SK-MEL-5 (cell line): ENCODE measurements at places on chromosomes 6 and 20. TPM values are rescaled to one million over a fixed set of nuclear protein-coding genes. Genes with fewer than 3 reads are reported as not detected.
A peak's percentile ranks its signal among the peaks of the same experiment; 100 is the strongest.

GRCh38 chr6:119626884-119627619 lies 277.5 kb upstream of the MAN1A1 start:
- DNase-seq, result no peak

DNA sequence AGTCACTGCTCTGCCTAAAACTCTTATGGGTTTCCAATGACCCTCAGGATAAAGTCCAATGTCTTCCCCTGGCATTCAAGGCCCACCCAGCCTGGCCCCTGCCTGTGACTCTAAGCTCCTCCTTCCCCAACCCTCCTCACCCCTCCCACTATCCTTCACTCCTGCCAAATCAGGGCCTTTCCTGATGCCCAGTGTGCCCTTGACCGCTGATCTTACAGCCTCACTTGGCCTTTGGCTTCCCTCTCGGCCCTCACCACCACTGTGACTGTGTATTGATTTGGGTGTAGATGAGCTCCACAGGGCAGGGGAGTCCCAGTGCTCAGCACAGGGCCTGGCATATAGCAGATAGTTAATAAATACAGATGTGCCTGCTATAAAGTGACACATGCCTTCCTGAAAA lies 115.7 kb downstream of the TOX2 start:
- DNase-seq, result no peak

GRCh38 chr20:45306431-45306982 lies at the start of gene RBPJL:
Gene RBPJL, plus strand, starts transcription at chr20:45306840. Its CDS starts 83 bp downstream, at chr20:45306923.
- no peak for DNase-seq

DNA sequence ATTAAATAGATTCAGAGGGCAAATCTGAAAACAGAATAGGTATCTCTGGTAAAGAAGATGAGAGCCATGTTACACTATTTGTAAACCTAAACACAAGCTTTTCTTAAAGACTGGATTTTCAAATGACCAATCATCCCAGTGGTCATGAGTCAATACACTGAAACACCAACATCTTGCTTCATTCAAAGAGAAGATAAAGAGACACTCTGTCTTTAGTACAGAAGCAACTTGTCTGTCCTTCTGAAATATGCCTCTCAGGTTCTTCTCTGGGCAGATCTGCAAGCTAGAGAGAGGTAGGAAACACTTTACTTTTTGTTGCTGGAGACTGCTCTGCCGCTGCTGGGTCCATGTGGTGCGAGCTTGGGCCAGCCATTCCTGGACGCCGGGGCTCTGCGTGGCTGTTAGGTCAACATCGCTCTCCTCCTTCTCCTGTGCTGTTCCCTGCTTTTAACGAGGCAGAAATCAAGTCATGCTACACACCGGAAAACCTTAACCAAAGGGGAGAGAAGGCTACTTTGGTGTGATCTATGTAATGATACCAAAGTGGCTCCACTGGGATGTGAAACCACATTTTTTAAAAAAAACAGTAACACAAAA lies 368.2 kb downstream of the SYNE1 start:
- peak; percentile 85 for DNase-seq

- DNase-seq, result no peak
Observed at GRCh38 chr6:16437984-16438383, 199.6 kb downstream of the GMPR start.

DNA sequence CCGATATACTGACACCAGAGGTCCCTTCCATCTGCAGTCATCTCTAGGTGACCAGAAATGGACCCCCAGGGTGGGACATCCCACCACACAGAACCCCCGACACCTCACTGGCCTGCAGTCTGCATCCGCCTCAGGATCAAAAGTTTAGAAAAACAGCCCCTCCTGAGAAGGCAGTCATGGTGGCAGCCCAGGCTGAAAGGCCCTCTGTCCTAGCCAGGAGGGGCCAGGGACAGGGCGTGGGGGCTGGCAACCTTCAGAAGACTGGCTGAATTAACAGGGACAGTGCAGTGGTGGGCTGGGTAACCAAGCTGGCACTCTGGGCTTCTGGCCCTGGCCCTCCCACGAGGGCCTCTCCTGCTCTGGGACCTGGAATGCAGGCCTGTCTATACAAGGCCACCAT lies 34.3 kb upstream of the MDFI start:
- DNase-seq, result no peak

- no peak for DNase-seq
Observed at GRCh38 chr20:19024296-19025035, 188.0 kb upstream of the SLC24A3 start.

Gene CD93
- total RNA-seq, result not detected in 2 replicates

DNA sequence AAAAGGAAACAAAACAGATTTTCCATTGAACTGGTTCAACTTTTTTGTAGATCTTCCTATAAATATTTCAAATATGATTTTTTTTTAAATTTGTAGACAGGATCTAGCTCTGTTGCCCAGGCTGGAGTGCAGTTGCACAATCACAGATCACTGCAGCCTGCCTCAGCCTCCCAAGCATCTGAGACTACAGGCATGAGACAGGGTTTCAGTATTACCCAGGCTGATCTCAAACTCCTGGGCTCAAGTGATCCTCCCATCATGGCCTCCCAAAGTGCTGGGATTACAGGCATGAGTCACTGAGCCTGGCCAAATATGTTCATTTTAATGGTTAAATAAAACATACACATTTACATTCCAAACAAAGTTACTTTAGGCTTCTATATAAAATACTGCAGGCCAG lies 33.6 kb downstream of the SAMHD1 start:
- DNase-seq, result no peak

Gene KCNK15
- total RNA-seq, result 0.13 TPM in 1 of 2 replicates, not detected in the other

- no peak for DNase-seq
Observed at GRCh38 chr6:104404377-104404776, 455.3 kb downstream of the HACE1 start.

Gene EDEM2
- total RNA-seq, result 94.9 and 103 TPM in 2 replicates

GRCh38 chr20:57772349-57772964 lies 62.6 kb upstream of the PMEPA1 start:
- DNase-seq, result peak; percentile 78

Gene OR2B6
- total RNA-seq, result not detected in 2 replicates

DNA sequence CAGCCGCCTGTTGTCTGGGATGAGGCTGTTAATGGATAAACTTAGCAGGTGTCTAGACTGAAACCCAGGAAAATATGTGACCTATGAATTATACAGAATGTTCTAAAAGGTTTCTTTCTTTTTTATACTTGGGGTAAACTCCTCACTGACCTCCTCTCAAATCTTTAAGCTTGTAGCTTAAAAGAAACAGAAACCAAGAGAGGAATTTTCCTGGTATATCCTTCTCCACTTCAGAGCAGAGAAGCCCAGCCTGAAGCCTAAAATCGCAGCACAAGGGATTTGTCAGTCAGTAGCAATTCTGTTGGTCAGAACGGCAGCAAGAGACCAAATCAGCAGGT lies 99.4 kb upstream of the RIPOR2 start:
- DNase-seq, result no peak

DNA sequence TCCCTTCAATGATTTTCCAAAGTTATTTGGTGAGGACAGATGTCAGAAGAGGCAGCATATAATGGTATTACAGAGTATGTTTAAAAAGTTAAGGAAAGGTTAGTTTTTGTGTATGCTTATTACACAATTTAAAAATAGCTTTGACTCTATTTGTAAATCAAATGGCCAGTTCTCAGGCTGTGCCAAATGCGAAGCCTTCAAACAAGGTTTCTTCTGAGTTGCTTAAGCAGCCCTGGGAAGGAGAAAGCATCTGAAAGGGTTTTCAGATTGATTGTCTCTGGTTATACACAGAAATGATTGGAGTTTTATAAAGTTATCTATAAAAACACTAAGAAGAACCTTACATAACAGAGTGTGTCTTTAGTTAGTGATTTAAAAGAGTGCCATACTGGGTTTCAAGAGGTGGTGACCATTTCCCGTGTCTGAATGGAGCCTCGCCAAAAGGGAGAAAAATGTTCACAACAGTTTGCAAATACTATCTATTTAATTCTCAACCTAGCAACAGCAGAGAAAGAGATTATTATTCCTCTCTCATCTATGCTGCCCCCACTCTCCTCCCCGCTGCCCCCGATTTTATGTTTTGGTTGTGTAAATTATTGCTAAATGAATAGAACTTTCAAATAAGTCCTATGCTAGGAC lies 16.7 kb downstream of the CD109 start:
- DNase-seq, result no peak

Gene SULF2
- total RNA-seq, result 1.9 TPM in 2 replicates

Gene MMP24
- total RNA-seq, result 0.24 and 0.32 TPM in 2 replicates

DNA sequence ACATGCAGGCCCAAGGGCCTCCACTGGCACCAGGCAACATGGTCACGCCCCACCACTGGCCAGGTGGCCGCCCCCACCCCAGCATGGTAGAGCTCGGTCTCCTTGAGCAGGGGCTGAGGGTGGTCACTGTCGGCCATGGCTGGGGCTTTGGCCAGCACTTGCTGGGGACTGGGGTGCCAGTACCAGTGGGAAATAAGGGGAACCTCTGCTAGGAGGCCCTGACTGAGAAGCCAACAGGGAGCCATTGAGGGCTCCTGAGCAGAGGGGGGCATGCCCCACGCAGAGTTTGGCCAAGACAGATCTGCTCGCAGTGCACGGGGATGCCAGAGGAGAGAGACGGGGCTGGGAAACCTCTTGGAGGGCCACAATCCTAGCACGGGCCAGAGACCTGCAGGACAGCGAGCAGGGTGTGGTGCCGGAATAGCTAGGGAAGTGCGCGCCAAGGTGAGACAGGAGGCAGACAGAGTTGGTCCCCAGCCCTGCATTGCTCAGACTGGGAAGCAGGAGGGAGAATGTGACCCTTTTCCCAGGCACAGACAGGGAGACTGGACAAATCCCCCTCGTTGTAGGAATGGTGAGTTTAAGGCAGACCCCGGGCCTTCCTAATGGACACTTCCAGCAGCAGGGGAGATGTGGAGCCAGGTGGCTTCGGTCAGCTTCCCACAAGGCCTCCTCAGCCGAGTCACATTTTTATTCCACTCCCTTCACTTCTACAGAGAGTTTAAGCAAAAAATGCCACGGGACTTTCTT lies 179.0 kb upstream of the CST7 start:
- no peak for DNase-seq

DNA sequence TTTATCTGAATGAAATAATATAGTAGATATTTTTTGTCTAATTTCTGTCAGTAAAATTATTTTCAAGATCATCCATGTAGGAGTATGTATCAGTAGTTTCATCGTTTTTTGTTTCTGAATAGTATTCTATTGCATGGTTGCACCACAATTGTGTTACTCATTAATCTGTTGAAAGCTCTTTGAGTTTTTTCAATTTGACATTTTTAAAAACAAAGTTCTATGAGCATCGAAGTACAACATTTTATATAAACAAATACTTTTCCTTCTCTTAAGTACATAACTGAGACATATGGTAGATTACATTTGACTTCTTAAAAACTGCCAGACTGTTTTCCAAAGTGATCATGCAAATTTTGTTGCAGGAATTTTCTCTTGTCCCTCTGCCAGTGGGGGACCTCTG lies 1113.1 kb upstream of the CITED2 start:
- no peak for DNase-seq

Gene RAD21L1
- 0.11 TPM in 1 of 2 replicates, not detected in the other for total RNA-seq

Gene ZSCAN23
- total RNA-seq, result 1.9 and 4.6 TPM in 2 replicates

Gene HSP90AB1
- 1,764 and 1,784 TPM in 2 replicates for total RNA-seq

DNA sequence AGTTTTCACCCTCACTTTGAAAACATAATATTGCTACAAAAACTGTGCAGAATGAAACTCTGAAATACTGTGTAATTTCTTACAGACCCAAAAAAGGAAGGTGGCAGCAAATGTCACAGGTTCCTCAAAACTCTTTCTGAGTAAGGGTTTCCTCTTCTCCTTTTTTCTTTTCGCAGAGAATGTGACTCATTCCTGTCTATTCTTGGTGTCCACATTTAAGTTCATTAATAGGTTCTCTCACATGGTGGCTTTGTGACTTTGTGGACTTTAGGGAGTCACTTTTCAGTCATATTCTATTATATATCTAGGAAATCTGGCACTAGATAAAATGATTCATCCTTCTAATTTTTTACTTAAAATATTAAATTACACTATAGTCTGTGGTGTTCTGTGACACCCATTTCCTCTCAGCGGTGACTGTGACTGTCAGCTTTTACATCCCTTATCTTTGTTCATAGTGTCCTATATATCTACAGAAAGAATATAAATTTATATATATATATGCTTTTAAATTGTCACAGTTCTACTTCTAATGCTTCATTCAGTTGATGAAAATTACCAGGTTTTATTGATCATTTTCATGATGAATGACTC lies 126.8 kb upstream of the HCRTR2 start:
- no peak for DNase-seq
